ENCODE measurements at places on chromosomes 7 and 10. TPM values are rescaled to one million over a fixed set of nuclear protein-coding genes. Genes with fewer than 3 reads are reported as not detected.

CCDC146 gene
- 17.3 TPM for total RNA-seq

DNA sequence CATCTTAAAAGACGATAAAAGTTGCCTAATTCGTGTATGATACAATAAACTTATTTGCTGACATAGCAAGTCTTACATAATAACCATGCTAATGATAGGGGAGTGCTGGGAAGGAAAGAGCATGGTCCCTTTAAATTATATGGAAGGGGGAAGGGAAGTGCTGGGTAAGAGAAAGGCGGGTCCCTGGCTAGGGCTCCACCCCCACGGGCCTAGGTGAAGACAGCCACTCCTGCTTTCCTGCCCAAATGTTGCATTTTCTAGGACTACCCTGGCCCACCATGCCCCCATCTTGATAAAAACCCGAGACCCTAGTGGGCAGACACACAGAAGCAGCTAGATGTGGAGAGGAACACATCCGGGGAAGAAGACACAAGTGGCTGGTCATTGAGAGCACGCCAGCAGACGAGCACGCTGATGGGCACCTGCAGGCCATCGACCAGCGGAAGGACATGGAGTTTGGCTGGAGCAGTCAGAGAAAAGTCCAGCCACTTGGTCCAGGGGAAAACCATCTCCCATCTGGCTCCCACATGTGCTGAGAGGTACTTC lies 328.7 kb downstream of the ARL4A start:
- H3K27me3 ChIP-seq: no peaks in the 10 kb centered on the region
- H3K4me1 ChIP-seq: no peaks in the 10 kb centered on the region
- no peak overlapping the region for H3K4me3 ChIP-seq
- no peak overlapping the region for H3K27ac ChIP-seq
- H3K36me3 ChIP-seq: no peaks in the 10 kb centered on the region
- no peak for DNase-seq

GRCh38 chr10:72334825-72335393 lies 19.8 kb downstream of the DNAJB12 start:
- peaks cover 57% of the 10 kb centered on the region for H3K36me3 ChIP-seq
- H3K4me1 ChIP-seq: peaks cover 76% of the 10 kb centered on the region
- H3K27ac ChIP-seq: peak overlapping the region; percentile 94
- DNase-seq: peak; percentile 93
- peak overlapping the region; percentile 12 for H3K4me3 ChIP-seq

DNA sequence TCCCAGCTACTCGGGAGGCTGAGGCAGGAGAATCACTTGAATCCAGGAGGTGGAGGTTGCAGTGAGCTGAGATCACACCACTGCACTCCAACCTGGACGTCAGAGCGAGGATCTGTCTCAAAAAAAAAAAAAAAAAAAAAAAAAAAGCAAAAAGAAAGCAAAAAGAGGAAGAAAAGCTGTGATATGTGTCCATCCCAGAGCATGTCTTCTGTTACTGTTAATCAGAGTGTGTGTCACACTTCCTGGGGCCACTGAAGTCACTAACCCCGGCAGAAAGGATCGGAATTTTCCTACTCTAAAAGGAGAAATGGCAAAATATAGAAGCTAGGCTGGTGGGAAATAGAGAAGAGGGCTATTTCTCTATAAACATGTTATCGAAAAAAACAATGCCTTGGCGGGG lies 11.9 kb downstream of the PIK3AP1 start:
- no peak overlapping the region for H3K4me3 ChIP-seq
- peaks cover 7% of the 10 kb centered on the region for H3K4me1 ChIP-seq
- no peaks in the 10 kb centered on the region for H3K27me3 ChIP-seq
- no peak for DNase-seq
- H3K36me3 ChIP-seq: no peaks in the 10 kb centered on the region
- peak overlapping the region; percentile 37 for H3K27ac ChIP-seq

- H3K36me3 ChIP-seq: no peaks in the 10 kb centered on the region
- no peak for DNase-seq
- no peak overlapping the region for H3K27ac ChIP-seq
Observed at GRCh38 chr10:30573721-30574431, 55.7 kb downstream of the LYZL2 start.

DNA sequence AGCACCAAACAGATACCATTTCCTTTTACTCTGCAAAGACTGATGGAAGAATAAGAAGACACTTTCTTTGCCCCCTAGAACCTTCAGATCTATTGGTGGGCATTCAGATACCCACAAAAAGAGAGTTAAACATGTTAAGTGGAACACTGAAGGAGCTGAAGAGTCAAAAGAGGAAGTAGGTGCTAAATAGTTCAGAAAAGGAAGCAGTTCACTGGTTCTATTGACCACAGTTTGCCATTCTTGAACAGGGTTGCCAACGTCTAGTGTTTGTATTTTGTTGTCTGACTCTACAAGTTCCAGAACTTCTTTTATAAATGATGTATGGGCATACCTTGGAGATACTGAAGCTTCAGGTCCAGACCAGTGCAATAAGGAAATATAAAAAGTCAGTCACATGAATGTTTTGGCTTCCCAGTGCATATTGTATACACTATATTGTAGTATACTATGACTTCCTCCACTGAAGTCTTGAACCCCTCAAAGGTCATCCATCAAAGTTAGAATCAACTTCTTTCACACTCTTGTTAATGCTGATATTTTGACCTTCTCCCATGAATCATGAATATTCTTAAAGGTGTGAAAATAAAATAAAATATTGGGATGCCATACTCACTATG lies 47.5 kb upstream of the AGR3 start:
- peaks cover 18% of the 10 kb centered on the region for H3K4me1 ChIP-seq
- no peak overlapping the region for H3K27ac ChIP-seq
- H3K4me3 ChIP-seq: no peak overlapping the region
- no peaks in the 10 kb centered on the region for H3K27me3 ChIP-seq
- no peaks in the 10 kb centered on the region for H3K36me3 ChIP-seq
- DNase-seq: no peak

- peaks cover 56% of the 10 kb centered on the region for H3K4me1 ChIP-seq
- no peaks in the 10 kb centered on the region for H3K27me3 ChIP-seq
- H3K4me3 ChIP-seq: peak overlapping the region; percentile 99
- peak overlapping the region; percentile 91 for H3K27ac ChIP-seq
Observed at GRCh38 chr10:97499561-97500296, 1.0 kb downstream of the UBTD1 start.

- H3K4me3 ChIP-seq: peak within 1 kb of the TSS; percentile 37
- no peak within 1 kb of the TSS for H3K27ac ChIP-seq
- peaks cover 100% of the 10 kb centered on the region for H3K27me3 ChIP-seq
- no peak for DNase-seq
- H3K4me1 ChIP-seq: peaks cover 13% of the 10 kb centered on the region
Observed at GRCh38 chr7:97005183-97006054, at the start of gene DLX6. DLX6 (plus strand) TSS chr7:97005553; CDS start chr7:97005978, 425 bp downstream.

- H3K27me3 ChIP-seq: no peaks in the 10 kb centered on the region
- H3K4me3 ChIP-seq: no peak overlapping the region
- H3K4me1 ChIP-seq: peaks cover 25% of the 10 kb centered on the region
- H3K36me3 ChIP-seq: no peaks in the 10 kb centered on the region
- DNase-seq: no peak
Observed at GRCh38 chr10:33012306-33012705, 54.3 kb upstream of the ITGB1 start.

DNA sequence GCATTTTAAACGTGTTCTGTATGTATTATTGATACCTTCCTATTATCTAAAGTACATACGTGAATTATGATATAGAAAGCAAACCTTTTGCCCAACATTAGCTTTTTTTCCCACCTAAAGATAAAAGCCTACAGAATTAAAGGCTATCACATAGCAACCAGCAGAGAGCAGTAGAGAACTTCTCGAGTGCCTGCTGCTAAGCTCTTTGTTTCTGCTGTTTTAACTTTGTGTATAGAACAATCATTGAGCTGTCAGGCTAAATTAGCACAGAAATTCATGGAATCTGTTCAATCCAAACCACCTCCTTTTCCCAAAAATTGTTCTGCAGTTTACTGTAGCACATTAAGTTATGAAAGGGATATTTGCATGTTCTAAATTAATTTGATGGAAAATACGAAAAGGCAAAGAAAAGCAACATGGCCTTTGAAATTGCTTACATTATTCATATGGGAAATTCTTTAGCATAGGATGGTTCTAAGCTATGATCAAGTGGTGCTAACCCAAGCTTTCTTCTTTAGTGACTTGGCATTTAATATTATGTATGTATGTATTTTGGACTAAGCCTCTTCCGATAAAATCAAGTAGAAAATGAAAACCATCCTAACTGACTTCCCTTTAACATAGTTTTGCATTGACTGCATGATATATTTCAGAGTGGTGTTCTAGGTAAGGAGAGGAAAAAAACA lies 1288.5 kb downstream of the GATA3 start:
- H3K4me3 ChIP-seq: no peak overlapping the region
- no peak for DNase-seq
- H3K27ac ChIP-seq: no peak overlapping the region
- H3K4me1 ChIP-seq: no peaks in the 10 kb centered on the region
- H3K36me3 ChIP-seq: no peaks in the 10 kb centered on the region

DNA sequence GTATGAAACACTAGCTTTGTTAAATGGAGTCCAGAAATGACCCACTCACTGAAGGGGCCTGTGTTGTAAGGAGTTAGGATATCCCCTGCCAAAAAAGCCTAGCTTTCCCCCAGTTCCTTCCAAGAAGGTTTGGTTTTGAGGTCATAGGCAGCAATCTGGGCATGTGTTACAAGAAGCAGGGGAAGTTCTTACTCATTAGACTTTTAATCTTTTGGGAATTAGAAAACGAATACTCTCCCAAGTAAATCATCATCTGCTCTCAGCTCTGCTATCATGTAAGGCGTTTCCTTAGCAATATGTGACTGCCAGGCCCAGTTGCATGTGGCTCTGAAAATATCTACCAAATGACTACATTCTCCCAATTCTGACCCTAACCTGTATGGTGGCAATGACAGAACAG lies 3.7 kb downstream of the NOD1 start:
- peak overlapping the region; percentile 12 for H3K27ac ChIP-seq
- peaks cover 89% of the 10 kb centered on the region for H3K4me1 ChIP-seq
- H3K36me3 ChIP-seq: no peaks in the 10 kb centered on the region
- no peak for DNase-seq
- no peaks in the 10 kb centered on the region for H3K27me3 ChIP-seq
- no peak overlapping the region for H3K4me3 ChIP-seq

- no peaks in the 10 kb centered on the region for H3K4me1 ChIP-seq
- H3K4me3 ChIP-seq: no peak overlapping the region
- H3K27me3 ChIP-seq: no peaks in the 10 kb centered on the region
- no peak for DNase-seq
Observed at GRCh38 chr7:134553976-134554375, 5.1 kb downstream of the AKR1B15 start.

DNA sequence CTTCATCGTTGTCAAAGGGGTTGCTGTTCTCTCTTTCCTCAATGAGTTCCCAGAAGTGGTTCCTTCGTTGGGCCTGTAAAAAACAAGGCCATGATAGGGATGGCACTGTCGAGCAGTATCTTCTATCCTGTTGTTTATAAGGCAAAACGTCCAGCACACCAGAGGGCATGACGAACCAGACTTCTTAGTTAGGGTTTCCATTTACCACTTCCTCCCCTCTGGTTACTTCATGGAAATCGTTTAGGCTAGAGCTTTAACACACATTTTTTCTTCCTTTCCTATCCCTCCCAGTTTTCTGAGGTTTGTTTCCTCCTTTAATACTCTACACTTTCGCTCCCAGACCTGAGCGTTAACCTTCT lies 24.7 kb downstream of the MKRN1 start:
- no peak for DNase-seq
- no peak overlapping the region for H3K4me3 ChIP-seq
- H3K27me3 ChIP-seq: no peaks in the 10 kb centered on the region
- peaks cover 73% of the 10 kb centered on the region for H3K36me3 ChIP-seq
- peaks cover 21% of the 10 kb centered on the region for H3K4me1 ChIP-seq
- H3K27ac ChIP-seq: no peak overlapping the region

DNA sequence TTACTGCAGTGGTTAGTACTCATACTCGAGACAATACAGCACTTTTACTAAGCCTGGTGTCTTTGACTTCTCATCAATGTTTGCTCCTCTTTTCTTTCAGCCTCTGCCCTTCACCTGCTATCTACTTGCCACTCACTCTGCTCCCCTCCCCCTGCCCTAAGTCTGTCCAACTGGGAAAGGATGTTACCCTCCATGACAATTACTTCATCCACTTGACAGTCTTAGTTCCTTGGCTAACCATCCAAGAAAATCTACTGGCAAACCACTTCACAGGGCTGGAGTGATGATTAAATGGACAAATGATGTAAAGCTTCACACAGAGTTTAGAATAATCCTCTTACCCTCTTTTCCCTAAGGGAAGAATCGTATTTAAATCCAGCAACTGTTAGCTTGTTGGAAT lies 8.2 kb upstream of the DLD start:
- H3K4me3 ChIP-seq: no peak overlapping the region
- no peaks in the 10 kb centered on the region for H3K27me3 ChIP-seq
- H3K27ac ChIP-seq: no peak overlapping the region
